ENCODE measurements at places on chromosomes 1 and 21.

- DNase-seq: peak; percentile 36
These were observed 1.1 kb downstream of the IGFN1 start for GRCh38 chr1:201191653-201192260.

DNA sequence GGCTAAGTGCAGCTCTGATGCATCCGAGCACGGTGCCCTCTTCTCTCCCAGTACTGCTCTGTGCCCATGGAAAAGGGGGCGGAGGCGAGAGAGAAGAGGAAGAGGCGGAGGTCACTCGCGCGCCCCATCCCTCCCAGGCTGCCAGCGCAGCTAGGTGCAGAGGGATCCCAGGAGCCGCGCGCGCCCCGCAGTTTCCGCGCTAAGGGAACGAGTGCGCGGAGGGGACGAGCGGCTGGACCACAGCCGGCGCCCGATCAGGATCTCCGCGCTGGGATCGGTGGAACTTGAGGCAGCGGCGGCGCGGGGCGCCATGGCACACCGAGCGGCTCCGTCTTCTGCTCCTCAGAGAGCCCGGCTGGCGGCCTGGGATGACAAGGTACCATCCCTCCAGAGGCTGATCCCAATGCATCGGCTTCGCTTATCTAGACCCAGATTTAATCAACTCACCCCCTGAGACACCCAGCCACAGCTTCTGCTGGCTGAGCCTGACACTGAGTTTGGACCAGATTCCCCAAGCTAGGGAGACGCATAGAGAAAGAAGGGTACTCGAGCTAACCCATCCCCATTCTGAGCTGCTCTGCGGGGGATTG lies at the start of gene PTGFR:
PTGFR (plus strand) TSS at position 114 of the 590 bp plus-strand sequence. CDS start 1,770 bp downstream, outside the sequence.
- DNase-seq: no peak

DNA sequence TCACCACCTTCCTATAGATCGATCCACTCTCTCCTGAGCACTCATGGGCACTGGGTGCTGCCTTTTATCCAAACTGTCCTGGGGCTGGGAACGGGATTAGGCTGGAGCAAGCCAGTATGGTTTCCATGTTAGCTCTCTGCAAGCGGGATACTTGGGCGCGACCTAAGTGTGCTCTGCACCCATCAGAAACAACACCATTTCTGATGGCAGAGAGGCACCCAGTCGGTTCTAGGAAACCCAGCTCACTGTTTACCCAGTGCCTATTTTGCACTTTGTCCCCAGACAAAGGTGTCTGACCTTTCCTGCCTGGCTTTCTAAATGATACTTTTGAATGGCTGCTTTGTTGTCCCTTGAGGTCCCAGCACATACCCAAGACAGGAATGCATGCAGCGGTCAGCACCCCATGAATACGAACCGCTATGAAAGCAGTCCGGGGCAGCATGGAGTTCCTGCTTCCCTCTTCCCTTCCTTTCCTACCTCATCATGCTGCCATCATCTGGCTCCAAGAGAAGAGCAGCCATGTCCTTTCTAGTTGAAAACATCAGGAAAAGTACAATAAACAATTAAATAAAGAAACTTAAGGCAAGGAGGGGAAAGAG lies 83.9 kb downstream of the TRABD2B start:
- no peak for DNase-seq

DNA sequence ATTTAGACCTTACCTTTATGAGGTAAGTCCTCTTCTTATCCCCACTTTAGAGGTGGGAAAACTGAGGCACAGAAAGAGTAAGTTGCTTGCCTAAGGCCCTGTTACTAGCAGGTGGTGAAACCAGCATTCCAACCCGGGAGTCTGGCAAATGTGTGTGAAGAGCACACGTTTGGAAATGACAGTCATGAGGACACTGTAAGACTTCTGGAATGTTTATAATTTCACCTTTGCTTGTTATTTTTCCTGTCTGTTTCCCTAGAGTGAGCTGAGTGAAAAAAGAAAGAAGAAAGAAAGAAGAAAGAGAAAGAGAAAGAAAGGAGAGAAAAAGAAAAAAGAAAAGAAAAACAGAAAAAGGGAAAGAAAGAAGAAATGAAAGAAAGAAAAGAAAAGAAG lies 21.2 kb upstream of the LGALS8 start:
- DNase-seq: peak; percentile 3

DNA sequence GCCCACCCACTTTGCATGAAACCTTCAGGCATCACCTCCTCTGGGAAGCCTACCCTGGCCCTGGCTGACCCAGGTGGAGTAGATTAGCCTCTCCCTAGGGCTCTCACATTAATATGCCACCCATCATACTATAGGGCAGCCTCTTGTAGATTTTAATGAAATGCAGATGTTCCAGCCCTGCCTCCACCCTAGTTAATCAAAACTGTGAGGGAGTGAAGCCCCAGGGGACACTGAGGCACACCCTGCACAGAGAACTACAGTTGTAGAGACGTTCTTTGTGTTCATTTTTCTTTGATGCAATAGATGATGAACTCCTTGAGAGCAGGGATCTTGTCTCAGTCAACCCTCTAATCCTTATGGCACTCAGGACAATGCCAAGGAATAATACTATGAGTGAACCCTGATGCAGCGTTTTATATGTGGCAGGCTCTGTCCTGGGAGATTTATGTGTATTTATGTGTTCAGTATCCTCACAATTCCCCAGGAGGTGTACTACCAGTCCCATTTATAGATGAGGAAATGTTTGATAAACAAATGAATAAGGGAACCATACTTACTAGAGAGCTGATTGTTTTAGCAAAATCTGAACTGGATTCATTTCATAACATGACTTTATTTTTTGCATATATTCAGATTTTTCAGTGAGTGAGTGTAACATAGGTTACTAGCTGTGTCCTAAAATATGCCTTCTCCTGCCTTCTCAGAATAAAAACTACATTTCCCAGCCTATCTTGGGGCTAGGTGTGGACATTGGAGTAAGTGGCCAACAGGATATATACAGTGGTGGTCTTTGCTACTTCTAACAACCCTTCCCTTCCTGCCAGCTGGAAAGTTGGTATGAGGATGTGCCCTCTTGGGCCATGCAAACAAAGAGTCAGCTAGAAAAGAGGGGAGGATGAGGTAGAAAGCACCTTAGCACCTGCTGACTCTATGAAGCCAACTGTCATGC lies 23.5 kb upstream of the PRELP start:
- no peak for DNase-seq

GRCh38 chr1:172137703-172138454 lies 282.6 kb upstream of the C1orf105 start:
- no peak for DNase-seq

DNA sequence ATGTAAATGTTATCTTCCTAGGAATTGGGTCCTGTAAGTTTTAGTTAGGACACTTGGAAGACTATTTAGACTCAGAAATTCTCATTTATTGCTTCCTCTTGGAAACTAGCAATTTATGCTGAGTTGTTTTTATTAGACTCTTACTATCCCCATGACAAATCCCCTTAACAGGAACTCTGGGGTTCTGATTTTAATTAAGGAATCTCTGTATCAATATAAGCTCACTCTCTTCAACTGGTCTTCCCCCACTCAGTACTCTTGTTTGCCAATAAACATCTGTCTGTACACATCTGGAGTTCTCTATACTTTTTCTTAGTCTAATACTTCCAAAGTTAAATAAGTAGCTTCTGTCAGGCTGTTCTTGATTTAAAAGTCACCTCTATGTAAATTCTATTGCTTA lies 64.1 kb upstream of the TBX15 start:
- no peak for DNase-seq

DNA sequence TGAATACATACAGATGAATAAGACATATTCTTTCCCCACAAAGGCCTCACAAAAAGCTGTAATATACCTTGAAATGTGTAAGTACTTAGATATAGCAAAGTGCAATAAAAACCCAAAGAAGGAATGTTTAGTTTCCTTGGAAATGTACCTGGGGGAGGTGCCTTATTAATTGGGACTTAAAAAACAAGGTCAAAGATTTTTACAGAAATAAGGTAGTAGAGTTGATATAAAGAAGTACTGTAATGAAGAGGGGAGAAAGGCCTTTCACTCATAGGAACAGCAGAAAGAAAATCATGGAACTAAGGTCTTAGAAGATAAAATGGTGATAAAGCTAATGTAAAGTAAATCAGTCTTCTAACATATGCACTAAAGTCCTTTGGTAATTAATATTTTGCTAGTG lies 153.9 kb upstream of the B3GALT2 start:
- no peak for DNase-seq

DNA sequence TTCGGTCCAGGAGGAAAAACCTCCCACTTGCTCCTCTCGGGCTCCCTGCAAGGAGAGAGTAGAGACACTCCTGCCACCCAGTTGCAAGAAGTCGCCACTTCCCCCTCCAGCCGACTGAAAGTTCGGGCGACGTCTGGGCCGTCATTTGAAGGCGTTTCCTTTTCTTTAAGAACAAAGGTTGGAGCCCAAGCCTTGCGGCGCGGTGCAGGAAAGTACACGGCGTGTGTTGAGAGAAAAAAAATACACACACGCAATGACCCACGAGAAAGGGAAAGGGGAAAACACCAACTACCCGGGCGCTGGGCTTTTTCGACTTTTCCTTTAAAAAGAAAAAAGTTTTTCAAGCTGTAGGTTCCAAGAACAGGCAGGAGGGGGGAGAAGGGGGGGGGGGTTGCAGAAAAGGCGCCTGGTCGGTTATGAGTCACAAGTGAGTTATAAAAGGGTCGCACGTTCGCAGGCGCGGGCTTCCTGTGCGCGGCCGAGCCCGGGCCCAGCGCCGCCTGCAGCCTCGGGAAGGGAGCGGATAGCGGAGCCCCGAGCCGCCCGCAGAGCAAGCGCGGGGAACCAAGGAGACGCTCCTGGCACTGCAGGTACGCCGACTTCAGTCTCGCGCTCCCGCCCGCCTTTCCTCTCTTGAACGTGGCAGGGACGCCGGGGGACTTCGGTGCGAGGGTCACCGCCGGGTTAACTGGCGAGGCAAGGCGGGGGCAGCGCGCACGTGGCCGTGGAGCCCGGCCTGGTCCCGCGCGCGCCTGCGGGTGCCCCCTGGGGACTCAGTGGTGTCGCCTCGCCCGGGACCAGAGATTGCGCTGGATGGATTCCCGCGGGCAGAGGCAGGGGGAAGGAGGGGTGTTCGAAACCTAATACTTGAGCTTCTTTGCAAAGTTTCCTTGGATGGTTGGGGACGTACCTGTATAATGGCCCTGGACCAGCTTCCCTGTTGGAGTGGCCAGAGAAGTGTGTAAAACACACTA lies 45.3 kb downstream of the MRPL39 start:
- no peak for DNase-seq

GRCh38 chr1:232472485-232473041 lies 157.4 kb downstream of the SIPA1L2 start:
- no peak for DNase-seq

DNA sequence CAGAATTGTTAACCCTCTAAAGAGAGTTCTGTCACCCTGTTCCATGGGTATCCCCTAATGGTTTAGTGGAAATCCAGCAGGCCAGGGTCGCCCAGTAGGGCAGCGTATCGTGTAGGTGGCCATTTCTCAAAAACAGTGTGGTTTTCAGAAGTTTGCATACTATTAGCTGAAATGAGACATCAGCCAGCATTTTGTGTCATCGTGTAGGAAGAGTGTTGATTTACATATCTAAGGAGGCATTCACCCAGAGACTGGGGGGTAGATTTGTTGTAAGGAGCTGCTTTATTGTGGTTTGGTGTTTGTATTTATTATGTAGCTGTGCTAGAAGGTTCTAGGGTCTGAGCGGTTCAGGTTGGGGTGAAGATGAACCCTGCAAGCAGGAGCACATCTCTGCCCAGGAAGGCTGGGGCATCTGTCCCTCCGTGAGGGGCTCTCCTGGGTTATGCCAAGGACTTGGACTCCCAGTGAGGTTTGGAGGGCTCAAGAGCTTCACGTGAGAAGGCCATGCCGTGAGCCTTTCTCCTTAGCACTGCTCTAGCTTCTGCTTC lies 174.4 kb downstream of the PGBD5 start:
- DNase-seq: no peak

DNA sequence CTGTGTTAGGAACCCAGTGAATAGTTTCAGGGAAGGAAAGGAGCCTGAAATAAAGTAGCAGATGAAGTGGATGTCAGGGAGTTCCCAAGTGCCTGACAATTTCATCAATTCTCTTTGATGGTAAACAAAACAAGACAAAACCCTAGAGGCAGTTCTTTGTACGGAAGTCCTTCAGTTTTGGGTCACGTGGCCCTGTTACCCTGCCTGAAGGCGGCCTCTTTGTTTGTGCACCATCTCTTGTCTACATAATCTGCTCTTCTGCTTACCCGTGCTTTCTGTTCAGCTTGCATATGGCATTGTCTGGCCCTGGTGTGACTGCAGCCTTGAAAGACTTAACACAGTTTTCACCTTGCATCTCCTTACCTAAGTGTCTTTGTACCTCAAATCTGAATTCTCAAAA lies 166.7 kb upstream of the DUSP10 start:
- DNase-seq: no peak

DNA sequence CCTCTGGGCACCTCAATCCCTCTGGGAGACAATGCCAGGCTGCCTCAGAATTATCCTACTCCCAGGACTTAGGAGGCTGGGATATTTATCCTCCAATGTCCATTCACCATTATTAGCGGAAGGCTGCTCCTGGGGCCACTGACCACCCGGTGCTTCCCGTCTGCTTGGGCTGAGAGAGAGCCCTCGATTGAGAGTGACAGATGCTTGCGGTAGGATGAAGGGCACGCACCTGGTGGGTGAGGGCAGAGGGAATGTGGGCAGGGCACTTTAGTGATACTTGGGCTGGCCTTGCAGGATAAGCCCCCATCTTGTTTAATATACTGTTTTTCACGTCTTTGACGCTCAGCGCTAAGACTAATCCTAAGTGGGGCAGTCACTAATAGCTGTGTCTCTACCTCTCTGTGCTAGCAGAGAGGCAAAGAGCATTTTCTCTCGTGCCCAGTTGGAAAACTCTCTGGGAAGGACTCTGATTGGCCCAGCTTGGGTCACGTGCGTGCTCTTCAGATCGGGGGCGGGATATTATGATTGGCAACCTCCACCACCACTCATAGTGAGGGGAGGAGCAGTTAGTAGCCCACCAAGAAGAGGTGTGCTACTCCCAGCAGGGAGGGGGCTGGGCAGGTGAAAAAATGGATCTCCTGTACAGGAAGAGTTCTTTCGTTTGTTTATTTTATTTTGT lies 10.6 kb upstream of the PARS2 start:
- DNase-seq: no peak

- no peak for DNase-seq
These were observed 13.8 kb downstream of the RASSF5 start for GRCh38 chr1:206521127-206521526.

- DNase-seq: no peak
These were observed 18.4 kb upstream of the RPL11 start for GRCh38 chr1:23673086-23673813.

DNA sequence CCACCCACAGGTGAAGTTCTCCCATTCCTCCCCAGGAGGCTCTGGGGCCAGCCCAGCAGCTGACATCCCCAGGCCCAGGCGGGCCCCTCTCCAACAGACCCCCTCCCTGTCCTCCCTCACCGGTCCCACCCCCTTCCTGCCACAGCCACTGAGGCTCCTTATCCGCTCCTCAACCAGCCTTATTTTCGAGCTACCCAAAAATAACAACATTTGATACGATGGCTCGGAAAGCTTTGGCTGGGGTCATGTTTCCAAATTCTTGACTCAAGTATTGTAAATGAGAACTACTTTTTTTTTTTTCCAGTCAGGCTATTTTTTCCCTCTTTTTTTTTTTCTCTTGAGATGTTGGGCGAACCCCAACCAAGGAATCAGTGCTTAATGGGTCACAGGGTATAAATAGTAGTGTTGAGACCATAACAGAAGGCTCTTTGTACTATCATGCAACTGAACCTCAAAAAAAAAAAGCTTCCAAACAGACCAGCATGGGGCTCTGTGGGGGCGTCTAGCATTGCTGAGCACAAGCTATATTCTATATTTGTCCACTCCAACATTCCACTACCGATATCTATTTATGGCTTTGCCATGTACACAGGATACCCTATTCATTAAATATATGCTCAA lies 27.2 kb downstream of the IRF2BP2 start:
- no peak for DNase-seq

- DNase-seq: peak; percentile 8
These were observed 31.4 kb downstream of the CLCA1 start for GRCh38 chr1:86499987-86500593.

- no peak for DNase-seq
These were observed 2.1 kb upstream of the LCE2C start for GRCh38 chr1:152673016-152673415.

All from SW 1271 (cell line).